A172 (cell line): ENCODE measurements at places on chromosomes 3 and 15.

- peak; percentile 79 for DNase-seq
These were observed 79.6 kb downstream of the IGF2BP2 start for GRCh38 chr3:185744997-185745843.

GRCh38 chr15:74889883-74890664 is at the start of gene MPI:
Gene MPI, plus strand, starts transcription at chr15:74890042. Its CDS starts 32 bp downstream, at chr15:74890074.
- peak; percentile 51 for DNase-seq

GRCh38 chr3:174815750-174816149 is 43.4 kb upstream of the NAALADL2 start:
- DNase-seq = no peak

DNA sequence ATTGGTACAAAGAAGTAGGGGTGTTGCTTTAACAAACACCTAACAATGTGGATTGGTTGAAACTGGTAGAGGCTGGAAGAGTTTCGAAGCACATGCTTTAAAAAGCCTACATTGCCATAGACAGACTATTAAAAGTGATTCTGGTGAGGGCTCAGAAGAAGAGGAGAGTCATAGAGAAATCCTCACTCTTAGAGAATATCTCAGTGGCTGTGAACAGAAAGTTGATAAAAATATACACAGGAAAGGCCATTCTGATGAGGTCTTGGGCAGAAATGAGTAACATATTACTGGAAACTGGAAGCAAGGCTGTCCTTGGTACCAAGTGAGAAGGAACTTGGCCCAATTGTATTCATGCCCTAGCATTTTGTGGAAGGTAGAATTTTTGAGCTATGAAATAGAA is 173.7 kb upstream of the CRBN start:
- no peak for DNase-seq

- no peak for DNase-seq
These were observed 24.7 kb downstream of the PDHB start for GRCh38 chr3:58408906-58409305.
